ENCODE measurements at places on chromosomes 2 and 18.

DNA sequence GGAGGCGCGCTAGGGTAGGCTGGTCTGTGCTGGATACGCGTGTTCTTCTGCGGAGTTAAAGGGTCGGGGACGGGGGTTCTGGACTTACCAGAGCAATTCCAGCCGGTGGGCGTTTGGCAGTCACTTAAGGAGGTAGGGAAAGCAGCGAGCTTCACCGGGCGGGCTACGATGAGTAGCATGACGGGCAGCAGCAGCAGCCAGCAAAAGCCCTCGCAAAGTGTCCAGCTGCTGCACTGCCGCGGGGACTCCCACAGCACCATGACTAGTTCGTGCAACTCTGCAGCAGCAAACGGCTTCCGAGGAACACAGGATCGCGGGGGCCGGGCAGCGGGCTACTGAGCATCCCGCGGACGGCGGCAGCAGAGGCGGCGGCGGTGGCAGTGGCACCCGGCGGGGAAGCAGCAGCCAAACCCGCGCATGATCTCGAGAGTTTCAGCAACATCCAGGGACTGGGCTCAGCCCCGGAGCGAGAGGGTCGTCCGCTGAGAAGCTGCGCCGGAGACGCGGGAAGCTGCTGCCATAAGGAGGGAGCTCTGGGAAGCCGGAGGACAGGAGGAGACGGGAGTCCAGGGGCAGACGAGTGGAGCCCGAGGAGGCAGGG is 368 bp downstream of the TMEFF2 start:
- no peak for DNase-seq

GRCh38 chr2:30511122-30512083 is 64.4 kb downstream of the LCLAT1 start:
- DNase-seq, result no peak

DNA sequence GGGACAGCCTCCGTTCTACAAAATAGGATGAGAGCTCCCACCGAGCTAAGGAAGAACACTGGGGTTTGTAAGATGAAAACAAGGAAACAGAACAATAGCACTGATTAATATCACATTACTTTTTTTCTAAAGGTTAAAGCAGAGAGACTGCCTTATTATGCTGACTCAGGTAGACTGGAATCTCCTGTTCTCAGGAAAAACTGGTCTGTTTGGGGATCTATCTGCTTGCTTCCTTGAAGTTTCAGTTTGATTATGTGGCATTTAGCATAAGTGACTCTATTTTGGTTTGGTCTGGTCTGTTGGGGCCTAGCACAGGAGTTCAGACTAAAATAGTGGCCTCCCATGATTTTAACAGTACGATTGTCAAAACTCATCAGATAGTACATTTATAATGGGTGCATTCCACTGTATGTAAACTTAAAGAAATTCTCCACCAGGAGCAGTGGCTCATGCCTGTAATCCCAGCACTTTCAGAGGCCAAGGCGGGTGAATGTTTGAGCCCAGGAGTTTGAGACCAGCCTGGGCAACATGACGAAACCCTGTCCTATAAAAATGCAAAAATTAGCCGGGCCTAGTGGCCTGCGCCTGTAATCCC is 64.1 kb upstream of the NDUFV2 start:
- no peak for DNase-seq

- no peak for DNase-seq
Observed at GRCh38 chr2:210546424-210547208, 9.8 kb upstream of the CPS1 start.

DNA sequence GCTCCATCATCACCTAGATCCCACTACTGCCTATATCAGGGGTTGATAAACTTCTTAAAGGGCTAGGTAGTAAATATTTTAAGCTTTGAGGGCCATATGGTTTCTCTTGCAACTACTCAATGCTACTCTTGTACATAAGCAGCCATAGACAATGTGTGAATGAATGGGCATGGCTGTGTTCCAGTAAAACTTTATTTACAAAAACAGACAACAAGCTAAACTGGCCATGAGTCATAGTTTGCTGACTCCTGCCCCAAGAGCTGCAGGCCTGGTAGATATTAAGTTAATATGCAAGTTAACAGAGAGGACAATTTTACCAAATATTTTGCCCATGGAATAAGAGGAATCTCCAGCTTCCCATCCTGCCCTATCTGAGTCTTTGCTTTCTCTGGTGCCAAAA is 29.8 kb upstream of the MYO3B start:
- no peak for DNase-seq

DNA sequence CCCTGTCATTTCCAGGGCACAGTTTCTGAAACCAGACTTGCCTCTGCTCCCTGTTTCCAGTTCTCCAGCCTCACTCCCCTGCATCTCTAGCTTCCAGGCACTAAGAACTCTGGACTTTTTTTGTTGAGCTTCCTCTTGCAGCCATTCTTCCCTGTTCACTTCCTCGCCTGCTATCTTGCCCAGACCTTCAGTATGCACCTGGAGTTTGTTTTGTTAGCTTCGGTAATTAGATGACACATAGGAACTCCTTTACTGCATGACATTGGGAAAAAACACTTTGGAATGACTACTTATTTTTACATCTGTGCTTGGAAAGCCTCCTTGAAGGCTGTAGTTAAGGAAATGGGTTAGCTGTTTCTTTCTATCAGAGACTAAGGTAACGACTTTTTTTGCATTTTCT is 35.2 kb downstream of the OTOF start:
- DNase-seq, result no peak

- DNase-seq, result no peak
Observed at GRCh38 chr2:219116776-219117646, 43.6 kb downstream of the NHEJ1 start.

- no peak for DNase-seq
Observed at GRCh38 chr2:109216332-109216731, 87.3 kb downstream of the SH3RF3 start.

GRCh38 chr2:206001912-206002311 is 84.1 kb downstream of the INO80D start:
- DNase-seq, result no peak

DNA sequence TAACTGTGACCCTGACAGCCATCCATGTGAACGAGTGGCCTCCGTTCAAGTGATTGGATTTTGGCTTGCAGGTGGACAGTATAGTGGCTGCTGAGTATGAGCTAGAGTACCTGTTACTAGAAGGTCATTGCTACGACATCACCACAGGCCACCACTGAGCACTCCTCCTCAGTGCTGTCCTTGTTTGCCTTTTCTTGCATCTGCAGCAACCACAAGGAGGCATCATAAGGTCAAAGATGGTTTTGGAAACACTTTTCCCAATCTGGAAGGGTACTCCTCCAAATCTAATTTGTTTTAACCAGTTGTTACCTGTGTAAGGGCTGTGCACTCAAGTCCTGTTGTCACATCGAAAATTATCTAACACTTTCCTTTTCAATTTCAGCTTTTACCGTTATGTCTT is 81.2 kb downstream of the UGGT1 start:
- no peak for DNase-seq

DNA sequence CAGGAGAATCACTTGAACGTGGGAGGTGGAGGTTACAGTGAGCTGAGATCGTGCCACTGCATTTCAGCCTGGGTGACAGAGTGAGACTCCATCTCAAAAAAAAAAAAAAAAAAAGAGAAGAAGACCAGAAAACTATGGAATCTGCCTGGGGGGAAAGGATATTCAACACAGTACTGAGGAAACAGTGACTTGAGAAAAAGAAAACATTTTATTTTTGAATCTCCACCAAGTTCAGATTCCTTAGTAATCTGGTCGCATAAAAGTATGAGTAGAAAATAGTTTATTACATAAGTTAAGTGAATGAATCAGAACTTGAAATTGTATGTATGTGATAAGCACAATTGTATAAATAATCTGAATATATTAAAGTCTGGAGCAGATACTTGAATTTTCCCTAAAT is 13.0 kb upstream of the HAT1 start:
- no peak for DNase-seq

DNA sequence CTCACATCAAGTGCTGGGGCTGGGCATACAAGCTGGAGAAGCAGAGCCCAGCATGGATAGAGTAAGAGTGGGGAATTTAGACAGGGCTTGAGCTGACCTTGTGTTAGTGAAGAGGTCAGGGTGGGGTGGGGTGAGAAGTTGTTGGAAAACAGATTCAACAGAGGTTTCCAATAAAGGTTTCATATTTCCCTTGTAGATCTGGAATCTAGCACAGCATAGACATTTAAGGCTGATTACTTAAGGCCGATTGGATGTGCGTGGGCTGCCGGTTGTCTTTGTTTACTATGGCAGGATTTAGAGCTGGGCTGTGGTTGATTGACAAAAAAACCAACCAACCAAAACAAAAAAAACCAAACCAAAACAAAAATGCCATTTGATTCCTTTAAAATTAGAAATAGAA is 114.9 kb upstream of the SEC11C start:
- no peak for DNase-seq

- no peak for DNase-seq
Observed at GRCh38 chr2:162182395-162182794, 30.3 kb upstream of the GCG start.

- no peak for DNase-seq
Observed at GRCh38 chr2:134312482-134312881, 58.6 kb downstream of the MGAT5 start.

- no peak for DNase-seq
Observed at GRCh38 chr2:38116762-38117161, 40.8 kb upstream of the CYP1B1 start.

- DNase-seq, result peak; percentile 19
Observed at GRCh38 chr2:70475266-70475665, 78.4 kb downstream of the TGFA start.

GRCh38 chr18:59268721-59269562 is 4.3 kb downstream of the RAX start:
- no peak for DNase-seq

DNA sequence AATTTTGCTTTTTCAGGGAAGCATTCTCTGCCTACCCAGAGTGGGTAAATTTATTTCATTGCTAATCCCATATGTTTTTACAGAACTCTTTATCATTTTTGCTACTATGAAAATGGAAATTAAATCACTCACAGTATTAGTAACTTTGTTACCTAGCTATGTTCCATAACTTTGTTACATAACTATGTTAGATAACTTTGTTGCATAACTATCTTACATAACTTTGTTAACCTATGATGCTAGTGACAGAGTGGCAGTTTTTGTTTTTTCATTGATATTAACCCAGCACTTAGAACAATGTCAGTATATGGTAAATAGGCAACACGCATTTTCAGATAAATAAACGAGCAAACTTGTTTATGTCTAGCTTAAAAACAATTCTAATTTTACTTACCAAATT is 286.6 kb downstream of the LRP1B start:
- DNase-seq, result no peak

- DNase-seq, result no peak
Observed at GRCh38 chr2:170465241-170465640, 249.9 kb upstream of the SP5 start.

DNA sequence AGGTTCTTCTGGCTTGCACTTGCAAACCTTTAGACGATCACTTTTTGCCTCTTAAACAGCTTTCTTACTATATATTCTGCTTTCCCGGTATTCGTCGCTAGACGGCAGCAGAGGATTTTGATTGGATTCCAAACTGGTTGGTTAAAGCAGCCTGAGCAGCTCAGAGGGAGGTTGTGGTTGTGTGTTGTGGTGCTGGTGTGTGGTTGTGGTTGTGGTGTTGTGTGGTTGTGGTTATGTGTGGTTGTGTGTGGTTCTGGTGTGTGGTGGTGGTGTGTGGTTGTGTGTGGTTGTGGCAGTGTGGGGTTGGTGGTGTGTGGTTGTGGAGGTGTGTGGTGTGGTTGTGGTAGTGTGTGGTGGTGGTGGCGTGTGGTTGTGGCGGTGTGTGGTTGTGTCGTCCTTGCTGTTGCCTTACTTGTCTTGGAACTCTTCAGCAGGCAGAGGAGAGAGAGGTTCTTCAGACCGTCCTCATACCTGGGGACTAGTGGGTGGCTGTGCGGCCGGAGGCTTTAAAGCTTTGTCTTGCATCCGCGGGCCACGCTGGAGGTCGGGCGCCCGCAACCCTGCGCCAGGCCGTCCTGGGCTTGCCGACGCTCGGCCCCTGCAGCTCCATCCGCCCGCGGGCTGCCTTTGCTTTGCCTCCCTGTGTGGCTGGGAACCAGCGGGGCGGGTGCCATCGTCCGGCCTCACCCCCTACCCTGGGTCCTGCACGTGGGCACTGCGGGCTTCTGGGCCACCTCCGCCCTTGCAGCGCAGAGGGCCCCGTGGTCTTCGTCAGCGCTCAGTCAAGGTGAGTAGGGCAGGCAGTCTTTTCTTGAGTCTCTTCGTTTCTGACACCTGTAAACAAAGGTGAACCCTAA is 190.8 kb downstream of the ARHGAP28 start:
- DNase-seq, result no peak

- DNase-seq, result no peak
Observed at GRCh38 chr2:128425216-128425615, 106.5 kb upstream of the HS6ST1 start.

DNA sequence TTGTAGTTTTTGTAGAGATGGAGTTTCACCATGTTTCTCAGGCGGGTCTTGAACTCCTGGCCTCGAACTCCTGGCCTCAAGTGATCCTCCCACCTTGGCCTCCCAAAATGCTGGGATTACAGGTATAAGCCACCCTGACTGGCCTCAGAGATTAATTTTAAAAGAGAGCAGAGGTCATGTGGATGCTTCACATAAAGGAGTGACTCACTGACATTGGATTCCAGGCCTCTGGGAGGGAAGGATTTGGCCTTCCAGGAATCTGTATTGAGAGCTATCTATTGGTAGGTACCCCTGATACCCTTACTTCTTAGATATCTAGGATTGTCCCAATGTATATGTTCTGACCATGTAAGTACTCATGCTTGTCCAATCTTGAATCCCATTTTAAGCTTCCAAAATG is 138.4 kb downstream of the FAM161A start:
- DNase-seq, result no peak

DNA sequence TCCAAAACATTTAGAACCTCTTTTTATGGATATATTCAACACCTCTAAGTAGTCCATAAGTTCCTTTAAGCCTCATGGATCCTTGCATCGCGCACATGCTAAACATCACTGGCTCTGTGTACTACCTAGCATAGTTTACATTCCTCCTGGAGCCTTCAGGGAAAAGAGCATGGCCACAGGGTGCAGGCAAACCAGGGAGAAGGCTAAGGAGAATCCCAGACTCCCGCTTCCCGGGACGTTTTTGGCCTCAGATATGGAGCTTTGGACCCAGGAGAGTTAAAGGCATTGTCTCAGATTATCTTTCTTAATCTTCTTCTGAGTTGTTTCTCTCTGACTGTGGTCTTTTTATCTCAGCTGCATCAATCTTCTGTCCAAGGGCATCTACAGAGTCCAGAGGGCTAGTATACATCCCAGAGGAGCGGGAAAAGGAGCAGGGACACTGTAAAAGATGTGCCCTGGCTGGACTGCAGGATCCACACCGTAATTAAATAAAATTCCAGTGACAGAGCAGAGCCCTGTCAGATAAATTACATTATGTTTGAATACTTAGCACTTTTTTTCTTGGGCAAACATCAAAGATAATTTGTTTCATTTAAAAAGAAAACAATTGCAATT is 36.9 kb downstream of the RIT2 start:
- no peak for DNase-seq

GRCh38 chr2:126270587-126270986 is 385.4 kb upstream of the GYPC start:
- DNase-seq, result no peak

GRCh38 chr2:46029332-46029811 is 267.8 kb upstream of the EPAS1 start:
- DNase-seq, result no peak

- DNase-seq, result no peak
Observed at GRCh38 chr2:153136216-153136615, 342.3 kb downstream of the RPRM start.

GRCh38 chr2:127674241-127675209 is 805 bp downstream of the LIMS2 start:
- DNase-seq, result no peak
